ENCODE measurements at places on chromosomes 7 and 10. TPM values are rescaled to one million over a fixed set of nuclear protein-coding genes. Genes with fewer than 3 reads are reported as not detected.

GRCh38 chr7:123230147-123230546 lies 30.4 kb upstream of the SLC13A1 start:
- DNase-seq, result no peak

GRCh38 chr10:133144771-133145170 lies 15.2 kb upstream of the KNDC1 start:
- no peak for DNase-seq

Gene PLEKHS1
- not detected for total RNA-seq

DNA sequence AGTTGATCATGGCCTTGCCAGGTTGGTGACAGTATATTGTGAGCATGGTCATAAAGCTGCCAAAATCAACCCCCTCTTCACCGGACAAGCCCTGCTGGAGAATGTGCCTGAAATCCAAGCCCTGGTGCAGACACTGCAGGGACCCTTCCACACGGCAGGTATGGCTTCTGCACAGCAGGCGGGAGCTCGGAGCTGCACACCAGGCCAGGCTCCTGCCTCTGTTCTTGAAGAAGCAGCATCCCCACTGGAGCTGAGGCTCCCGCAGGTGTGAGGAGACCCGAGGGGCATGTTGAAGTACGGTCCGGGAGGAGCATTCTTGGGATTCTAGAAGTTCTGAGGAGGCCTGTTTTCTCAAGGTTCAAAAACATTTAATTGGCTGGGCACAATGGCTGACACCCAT lies 12.7 kb downstream of the DHTKD1 start:
- DNase-seq, result no peak

DNA sequence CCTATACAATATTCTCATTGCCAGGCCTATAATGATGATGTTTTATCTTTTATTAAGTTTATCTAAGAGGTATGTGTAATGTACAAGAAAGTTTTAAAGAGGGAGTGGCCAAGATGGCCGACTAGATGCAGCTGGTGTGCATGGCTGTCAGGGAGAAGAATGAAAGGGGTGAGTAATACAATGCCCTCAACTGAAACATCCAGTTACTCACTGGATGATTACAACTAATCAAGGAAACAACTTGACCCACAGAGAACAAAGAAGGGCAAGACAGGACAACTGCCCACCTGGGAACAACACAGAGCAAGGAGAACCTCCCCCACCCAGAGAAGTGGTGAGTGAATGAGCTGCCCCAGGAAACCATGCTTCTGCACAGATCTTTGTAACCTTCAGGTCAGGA lies 880.0 kb upstream of the LRRTM3 start:
- no peak for DNase-seq

Gene HOXA1
- 1.5 TPM for total RNA-seq

GRCh38 chr10:4270116-4270515 lies 485.1 kb upstream of the KLF6 start:
- DNase-seq, result peak; percentile 38

GRCh38 chr10:78328592-78329404 lies 295.1 kb downstream of the RPS24 start:
- DNase-seq, result no peak

DNA sequence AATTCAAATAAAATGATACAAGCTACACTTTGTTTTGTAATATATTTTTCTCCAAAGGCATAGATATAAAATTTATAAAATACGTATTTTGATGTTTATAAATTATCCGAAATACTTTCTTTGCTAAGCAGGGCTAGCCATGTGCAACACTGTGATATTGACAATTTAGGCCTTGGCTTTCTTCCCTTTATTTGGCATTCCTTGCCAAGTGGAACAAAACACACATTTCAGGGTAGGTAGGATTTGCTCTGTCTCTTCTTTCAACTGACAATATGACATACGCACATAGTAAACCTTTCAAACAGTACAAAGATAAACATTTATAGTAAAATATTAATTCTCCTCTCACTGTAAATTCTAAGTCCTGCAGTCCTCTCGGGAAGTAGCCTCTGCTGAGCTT lies 103.3 kb upstream of the POT1 start:
- DNase-seq, result no peak

DNA sequence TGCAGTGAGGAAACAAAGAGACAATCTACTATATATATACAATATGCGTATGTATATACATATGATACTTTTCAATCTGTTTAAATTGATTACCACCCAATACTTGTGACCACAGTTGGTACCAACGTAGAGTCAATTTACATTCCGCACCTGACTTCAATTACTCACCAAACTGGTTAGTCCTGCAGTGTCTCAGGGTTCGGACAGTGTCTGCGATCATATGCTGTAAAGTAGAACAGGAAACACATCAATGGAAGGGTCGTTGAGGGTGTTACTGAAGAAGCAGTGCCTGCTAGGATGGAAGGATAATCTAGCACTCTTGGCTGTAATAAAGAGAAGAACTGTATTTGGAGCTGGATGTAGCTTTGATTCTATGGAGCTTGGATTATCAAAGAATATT lies 179.7 kb upstream of the CDCA7L start:
- no peak for DNase-seq

Gene UBTD1
- total RNA-seq, result 42.6 TPM

GRCh38 chr10:31920538-31920937 lies 8.1 kb downstream of the ARHGAP12 start:
- no peak for DNase-seq

- DNase-seq, result no peak
These were observed 400.1 kb downstream of the TNS3 start for GRCh38 chr7:47181746-47182361.

GRCh38 chr7:15559416-15559928 lies 2.3 kb downstream of the AGMO start:
- no peak for DNase-seq

DNA sequence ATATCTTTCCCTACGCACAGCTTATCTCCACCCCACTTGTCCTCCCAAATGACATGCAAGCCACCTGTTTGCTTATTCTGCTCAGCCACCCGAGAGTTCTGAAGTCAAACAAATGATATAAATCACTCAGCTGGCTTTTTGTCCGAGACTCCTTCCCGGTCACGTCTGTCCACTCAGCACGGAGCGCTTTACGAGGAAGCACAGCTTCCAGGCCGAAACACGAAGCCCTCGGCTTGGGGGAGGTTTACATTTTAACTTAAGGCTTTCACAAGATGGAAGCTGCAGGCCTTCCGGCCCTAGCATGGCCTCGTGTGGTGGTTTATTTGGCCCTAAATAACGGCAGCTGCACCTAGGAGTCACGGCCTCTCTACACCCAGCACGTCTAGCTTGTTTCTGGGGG lies 60.1 kb upstream of the GNA12 start:
- DNase-seq, result no peak

Gene PTF1A
- not detected for total RNA-seq

DNA sequence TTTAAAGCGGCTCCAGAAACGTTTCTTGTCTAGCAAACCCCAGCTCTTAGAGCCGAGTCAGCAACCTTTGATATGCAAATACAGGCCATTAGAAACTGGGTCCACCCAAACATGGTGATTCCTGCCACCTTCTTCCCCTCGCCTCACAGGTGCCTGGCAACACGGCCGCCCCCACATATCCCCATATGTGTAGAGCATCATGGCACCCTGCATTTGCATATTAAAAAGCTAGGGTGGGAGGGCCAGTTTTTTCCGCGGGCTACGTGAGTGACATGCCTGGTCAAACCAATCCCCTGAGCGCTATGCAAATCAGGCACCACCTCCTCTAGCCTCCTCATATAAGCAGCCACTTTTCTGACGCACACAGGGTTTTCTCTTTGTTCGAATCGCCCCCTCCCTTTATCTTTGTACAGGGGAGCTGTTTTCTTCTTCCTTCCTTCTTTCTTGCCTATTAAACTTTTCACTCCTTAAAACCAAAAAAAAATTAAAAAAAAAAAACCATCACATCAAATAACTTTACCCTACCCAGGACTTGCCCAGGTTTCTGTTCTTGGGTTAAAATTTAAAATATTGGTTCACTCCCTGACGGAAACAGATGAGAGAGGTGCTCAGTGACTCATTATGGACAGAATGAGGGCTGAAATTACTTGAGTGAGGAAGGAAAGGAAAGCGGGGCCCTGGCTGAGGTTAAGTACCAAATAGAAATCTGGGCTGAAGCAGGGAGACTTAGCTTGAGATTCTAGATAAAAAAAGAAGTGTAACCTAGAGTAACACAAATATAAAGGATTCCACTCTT lies 59.8 kb downstream of the COA1 start:
- peak; percentile 33 for DNase-seq

DNA sequence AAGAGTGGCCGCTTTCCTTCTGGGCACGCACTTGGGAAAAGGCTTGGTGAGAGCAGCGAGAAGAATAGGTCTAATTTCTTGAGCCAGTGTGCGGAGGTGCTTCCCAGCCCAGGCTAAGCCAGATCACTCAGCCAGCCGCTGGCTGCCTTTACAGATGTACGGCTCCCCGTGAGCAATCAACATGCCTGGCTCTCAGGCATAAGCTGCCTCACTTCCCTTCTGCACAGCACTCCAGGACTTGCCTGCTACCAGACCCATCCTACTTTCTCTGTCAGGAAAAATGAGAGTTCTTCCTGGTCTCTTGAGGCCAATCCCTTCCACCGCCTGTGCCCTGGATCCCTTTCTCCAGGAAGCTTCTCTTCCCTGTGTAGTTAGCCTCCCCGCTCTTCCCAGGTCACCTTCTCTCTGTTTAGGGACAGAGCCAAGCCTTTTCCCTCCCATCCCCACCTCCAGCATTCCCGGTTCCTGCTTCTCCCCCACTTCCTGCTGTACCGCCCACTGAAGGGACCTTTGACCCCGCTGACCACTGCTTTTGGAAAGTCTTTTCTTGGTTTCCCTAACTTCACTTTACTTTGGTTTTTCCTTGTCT lies 1.1 kb upstream of the ACTR3C start:
- no peak for DNase-seq

Gene TFEC
- total RNA-seq, result 7.9 TPM

DNA sequence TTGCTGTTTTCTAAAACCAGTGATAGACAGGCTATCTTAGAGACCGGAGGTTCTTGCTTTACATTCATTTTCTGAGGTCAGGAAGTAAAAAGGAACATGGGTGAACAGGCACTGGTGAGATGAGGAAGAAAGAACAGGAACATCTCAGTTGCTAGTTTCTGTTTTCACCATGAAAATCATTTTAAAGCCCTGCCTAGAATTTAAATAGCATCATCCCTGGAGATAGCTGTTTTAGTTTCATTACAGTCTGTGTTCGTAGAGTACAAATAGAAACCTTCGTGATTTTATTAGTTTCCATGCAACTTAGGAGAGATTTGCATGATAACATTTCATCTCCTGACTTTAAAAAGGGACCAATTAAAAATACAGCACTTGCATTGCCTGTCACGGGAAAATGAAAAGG lies 14.7 kb downstream of the KCNMA1 start:
- DNase-seq, result no peak

DNA sequence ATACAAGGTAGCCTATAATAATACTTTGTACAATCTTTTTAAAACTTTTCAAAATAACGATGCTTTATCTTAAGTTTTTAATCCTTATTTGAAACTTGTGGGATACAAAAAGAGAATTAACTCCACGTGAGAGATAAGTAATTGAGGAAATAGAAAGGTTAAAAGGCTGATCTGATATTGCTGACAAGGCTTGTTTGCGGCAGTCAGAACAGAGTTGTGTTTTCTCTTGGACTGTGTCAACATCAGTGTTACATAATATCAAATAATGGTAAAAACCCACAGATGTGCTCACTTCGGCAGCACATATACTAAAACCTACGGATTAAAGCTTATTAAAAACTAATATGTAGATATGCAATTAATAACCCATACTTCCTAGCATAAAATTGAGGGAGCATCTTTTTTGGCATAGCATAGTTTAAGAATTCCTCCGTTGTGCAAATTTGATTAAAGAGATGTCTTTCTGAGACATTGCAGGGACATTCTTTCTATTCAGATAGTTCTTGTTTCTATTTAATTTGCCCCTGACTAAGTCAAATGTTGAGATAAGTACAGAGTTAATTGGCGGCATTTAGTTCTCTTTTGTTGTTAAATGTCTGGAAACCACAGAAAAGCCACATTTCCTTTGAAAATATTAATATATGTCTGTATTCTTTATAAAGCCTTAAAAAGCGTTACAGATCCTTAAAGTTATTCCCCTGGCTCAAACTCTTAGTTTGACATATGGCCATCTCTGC lies 63.3 kb downstream of the FAM185A start:
- peak; percentile 28 for DNase-seq

GRCh38 chr10:62384447-62385081 lies 10.4 kb downstream of the ZNF365 start:
- DNase-seq, result no peak

GRCh38 chr7:34155220-34155908 lies 250.0 kb downstream of the BMPER start:
- no peak for DNase-seq

- no peak for DNase-seq
These were observed 7.3 kb downstream of the NPY start for GRCh38 chr7:24291271-24291670.

DNA sequence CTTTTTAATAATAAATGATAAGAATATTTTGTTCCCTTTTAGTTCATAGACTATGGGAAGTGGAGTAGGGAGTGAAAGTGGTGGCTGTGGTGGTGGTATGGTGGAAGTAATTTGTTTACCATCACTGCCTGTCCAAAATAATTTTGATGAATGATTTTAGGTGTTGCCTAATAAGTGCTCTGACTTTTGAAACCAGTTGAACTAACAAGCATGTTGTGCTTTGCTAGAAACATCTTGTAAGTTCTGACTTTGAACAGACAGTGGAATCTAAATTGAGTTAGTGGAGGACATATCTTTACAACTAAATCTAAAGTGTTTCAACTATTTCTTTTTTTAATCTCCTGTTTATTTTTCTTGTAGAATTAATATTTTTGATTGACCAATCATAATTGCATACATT lies 49.7 kb downstream of the ZEB1 start:
- no peak for DNase-seq

DNA sequence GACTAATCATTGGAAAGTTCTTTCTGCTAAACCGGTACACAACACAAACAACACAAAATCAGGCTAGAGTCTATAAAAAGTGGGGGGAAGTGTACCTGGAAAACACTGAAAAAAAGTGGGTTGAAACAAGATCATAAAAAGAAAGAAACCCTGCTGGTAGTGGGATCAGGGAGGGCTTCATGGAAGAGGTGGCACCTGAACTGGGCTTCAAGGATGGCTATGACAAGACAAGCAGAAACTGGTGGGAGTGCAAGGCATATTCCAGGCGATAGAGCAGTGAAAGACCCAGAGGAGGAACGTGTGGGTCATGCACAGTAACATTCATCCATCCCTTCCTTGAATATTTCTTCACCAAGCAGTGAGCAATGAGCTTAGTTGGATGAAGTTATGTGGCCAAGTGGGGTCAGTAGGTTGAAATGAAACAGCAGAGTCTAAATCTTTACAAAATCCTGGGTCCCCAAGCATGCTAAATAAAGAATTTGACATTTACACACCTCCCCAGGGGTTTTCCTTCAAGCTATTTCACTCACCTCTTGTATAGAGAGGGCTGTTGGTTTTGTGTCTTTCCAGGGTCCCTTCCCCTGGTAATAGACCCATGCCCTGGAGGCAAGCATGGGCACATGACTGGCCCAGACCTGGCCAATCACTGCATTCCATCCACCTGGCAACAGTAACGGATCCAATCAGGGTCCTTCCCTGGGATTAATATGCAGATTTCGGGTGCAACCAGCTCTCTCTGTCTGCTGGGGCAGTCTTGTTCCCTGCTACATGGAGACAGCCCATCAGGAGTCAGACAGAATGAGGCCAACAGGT lies 38.2 kb downstream of the SPOCK2 start:
- no peak for DNase-seq

GRCh38 chr10:128180843-128181242 lies 54.6 kb upstream of the MKI67 start:
- DNase-seq, result no peak

Gene HHEX
- total RNA-seq, result 109 TPM
